ENCODE measurements at places on chromosomes 2 and 18.

DNA sequence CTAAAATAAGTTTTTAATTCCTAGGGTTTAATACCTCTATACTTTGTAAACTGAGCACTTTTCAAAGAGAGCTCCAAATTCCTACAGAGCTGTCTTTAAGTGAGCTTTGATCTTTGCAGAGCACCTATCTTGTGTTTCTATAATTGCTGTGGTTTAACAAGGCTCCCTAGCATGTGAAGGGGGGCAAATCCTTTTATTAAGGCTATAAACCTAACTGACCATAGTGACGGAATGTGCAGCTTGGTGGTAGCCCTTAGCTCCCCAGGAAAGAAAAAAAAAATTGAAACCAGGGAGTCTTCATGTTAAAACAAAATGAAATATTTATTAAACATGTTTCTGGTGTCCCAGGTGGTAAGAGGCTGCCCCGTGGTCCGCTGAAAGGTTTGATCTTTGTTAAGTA is 78.6 kb upstream of the ETAA1 start:
- DNase-seq = no peak

GRCh38 chr2:173264603-173265366 is 89.9 kb upstream of the CDCA7 start:
- DNase-seq = no peak

GRCh38 chr2:122988395-122989221 is 1036.5 kb upstream of the CNTNAP5 start:
- no peak for DNase-seq

GRCh38 chr2:182068811-182069210 is 83.2 kb downstream of the PPP1R1C start:
- DNase-seq = no peak

GRCh38 chr2:10185046-10185445 is 62.5 kb downstream of the RRM2 start:
- no peak for DNase-seq

DNA sequence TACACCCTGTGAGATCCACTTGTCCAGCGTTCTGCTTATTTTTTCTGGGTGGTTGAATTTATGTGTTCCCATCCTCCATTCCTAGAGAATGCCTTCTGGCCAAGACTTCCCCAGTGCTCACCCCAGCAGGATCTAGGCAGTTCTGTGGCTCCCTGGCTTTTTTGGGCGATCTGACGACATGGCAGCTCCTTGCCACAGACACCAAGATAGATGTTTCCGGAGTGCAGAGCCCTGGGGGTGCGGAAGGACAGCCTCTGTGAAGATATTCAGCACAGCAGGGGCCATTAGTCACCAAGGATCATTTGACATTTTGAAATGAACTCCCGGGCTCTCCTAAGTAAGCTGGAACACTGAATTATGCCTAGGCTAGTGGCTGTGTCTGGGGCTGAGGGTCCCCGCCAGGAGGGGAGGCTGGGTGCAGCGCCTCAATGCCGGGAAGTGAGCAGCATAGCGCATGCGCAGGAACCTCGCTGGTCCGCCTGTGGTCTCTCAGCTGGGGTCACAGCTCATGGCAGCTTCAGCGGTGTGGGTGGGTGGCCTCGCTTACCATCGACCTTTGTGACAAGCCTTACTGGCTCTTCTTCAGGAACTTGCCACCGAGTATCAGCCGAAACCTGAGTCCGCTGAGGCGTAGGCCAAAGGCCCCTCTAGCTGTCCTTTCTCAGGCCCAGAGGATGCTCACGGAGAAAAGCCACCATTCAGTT is 60.3 kb downstream of the MEX3C start:
- no peak for DNase-seq

DNA sequence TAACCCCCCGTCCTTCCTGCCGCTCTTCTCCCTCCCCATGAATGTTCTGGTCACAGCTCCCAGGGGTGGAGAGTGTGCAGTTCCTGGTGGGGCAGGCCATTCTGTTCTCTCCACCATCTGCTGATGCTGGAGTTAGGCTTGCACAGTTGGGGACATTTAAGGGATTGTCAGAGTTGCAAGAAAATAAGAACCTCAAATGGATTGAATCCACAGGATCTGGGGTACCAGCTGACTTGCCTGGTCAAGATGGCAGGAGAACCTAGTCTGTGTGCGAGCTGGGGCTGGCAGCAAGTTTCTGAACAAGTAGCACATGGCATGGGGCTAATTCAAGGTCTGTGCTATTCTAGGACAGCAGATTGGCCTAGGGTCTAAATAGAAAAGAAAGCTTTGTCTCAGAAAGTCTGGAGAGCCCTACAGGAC is 60.8 kb upstream of the TXNDC2 start:
- DNase-seq = no peak

DNA sequence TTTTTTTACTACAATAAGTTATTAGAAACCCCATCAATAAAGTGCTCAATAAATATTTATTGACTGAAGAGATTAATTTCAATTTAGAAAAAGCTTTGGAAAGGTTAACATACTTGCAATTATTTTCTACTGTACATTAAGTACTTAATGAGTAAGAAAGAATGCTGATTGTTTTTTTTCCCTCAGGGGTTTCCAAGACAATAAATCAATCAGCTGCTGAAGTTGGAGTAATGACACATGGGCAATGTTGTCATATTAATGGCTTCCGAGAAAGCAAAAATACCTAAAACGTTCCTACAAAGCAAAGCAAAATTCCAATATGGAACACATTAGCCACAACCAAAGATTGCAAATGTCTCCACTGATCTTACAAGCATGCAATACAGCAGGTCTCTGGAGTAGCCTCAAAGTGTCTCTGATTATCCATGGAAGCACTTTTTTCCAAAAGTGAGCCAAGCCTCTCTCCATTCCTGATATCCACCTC is 66.7 kb downstream of the ZC3H6 start:
- no peak for DNase-seq

DNA sequence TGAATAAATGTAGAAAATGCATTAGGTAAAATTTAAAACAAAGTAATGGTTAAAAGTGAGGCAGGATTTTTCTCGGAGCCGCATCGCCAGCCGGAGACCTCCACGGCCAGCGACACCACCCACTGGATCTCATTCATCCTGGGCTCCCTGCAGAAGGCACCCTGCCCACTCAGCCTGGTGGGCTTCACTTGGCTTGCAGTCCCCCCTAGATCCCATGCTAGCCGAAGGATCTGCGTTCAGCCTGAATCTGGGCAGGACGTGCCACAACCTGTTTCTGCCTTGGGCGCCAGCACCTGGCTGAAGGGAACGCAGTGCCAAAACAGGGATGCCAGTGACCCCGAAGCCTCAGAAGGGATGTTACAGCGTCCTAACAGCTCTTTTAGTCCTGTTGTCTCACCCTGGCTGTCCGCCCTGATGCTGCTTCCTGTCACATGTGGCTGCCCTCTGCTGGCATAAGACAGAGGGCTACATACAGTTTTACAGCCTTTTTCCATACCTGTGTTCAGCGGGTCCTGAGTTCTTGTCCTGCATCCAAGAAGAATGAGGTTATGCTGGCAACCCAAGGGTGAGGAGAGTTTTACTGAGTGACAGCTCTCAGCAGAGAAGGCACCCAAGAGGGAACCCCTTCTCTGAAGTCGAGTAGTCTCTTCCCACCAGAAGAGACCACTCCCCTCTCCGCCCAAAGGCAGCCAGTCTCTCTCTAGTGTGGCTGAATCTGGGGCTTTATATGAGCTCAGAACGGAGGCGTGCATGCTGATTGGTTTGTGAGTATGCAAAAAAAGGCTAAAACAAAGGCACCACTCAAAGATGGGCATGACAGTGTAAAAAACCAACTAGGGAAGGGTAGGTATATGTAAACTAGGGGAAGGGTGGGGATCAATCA is 173.1 kb upstream of the GYPC start:
- no peak for DNase-seq

- no peak for DNase-seq
Measured at GRCh38 chr2:224919472-224920110, 122.7 kb downstream of the DOCK10 start.

GRCh38 chr2:132701810-132702209 is 31.8 kb upstream of the LYPD1 start:
- DNase-seq = no peak

GRCh38 chr18:43061816-43062215 is 53.7 kb downstream of the RIT2 start:
- DNase-seq = no peak

DNA sequence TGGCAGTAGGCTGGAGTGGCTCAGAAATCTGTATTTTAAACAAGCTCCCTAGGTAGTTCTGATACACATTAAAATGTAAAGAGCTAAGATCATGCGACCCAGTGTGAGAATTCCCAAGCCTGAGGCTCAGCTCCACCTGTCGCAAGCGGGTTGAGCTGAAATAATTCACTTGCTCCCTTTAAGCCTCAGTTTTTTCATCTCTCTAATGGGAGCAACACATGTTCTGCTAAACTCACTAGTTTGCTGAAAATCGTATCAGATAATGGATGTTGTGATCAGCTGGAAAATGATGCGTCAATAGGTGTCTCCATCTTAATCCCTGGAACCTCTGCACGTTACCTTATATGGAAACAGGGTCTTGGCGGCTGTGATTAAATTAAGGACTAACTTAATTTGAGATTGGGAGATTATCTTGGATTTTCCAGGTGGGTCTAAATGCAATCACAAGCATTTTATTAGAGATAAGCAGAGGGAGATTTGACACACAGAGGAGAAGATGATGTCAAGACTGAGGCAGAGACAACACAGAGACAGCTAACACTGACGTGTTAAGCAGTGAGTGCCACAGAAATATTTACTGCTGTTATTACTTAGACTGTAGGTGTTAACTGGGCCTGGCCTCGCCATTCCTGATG is 53.0 kb downstream of the POMC start:
- DNase-seq = no peak

GRCh38 chr2:159774370-159774990 is 23.5 kb downstream of the CD302 start:
- no peak for DNase-seq

- no peak for DNase-seq
Measured at GRCh38 chr18:36885981-36886380, 57.1 kb downstream of the KIAA1328 start.

- DNase-seq = no peak
Measured at GRCh38 chr2:207688597-207688996, 22.8 kb upstream of the CCNYL1 start.

GRCh38 chr2:29304399-29305060 is 189.3 kb downstream of the CLIP4 start:
- no peak for DNase-seq

GRCh38 chr2:9378433-9379390 is 44.6 kb downstream of the ITGB1BP1 start:
- no peak for DNase-seq

DNA sequence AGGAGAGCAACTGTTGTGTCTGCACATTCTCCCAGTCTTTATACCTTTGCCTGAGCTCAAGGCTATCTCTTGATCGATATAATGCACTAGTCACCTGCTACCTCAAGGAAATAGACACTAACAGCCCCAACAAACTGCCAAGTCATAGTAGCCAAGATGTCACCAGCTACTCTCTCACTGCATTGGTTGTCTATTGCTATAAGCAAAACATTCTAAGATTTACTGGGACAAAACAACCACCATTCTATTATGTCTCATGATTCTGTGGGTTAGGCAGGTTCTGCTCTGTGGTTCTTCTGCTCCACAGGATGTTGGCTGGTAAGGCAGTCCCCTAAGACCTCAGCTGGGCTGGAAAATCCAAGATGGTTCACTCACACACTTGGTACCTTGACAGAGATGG is 28.5 kb upstream of the MLPH start:
- no peak for DNase-seq

DNA sequence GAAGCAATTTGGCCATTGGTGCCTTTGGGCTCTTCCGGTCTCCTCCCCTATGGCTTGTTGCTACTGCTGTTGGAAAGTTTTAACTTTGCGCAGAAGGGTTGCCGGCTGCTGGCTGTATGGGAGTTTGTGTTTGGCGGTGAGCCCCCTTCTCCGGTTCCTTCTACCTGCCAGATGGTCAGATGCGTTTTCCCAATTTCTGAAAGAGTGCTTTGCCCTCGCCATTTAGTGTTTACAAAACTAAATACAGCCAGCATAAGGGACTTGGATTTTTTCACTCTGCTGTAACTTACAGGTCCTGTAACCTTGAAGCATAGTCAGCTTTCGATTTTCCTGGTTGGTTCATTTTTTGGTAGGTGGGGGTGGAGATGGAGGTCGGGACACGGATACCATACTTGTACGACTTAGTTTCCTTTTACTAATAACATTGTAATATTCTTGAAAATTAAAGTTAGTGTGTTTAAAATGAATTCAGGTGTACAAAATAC is 604 bp downstream of the COQ10B start:
- no peak for DNase-seq

DNA sequence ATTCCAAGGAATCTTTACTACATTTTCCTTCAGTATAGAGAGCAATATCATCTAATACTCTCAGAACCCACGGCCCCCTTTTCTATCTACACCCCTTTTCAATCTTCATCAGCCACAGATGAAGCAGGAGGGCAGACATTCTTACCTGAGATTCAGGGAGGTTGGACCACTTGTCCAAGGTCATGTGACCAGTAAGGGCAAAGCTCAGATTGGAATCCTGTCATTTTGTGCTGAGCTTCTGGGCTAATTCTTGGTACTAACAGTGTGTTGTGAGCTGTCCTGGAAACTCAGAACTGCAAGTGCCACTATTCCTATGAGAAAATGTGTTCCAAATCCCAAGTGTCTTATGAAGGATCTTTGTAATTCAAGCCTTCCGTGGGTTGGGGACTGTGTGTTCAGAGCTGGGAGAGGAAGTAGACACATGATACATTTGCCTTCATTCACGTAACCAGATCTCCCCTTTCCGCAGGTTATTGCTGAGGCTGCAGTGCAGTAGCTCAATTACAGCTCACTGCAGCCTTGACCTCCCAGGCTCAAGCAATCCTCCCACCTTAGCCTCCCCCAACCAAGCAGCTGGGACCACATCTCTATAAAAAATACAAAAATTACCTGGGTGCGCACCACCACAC is 3.3 kb downstream of the CHRNA1 start:
- no peak for DNase-seq

- DNase-seq = no peak
Measured at GRCh38 chr18:78711971-78712370, 267.6 kb upstream of the SALL3 start.

DNA sequence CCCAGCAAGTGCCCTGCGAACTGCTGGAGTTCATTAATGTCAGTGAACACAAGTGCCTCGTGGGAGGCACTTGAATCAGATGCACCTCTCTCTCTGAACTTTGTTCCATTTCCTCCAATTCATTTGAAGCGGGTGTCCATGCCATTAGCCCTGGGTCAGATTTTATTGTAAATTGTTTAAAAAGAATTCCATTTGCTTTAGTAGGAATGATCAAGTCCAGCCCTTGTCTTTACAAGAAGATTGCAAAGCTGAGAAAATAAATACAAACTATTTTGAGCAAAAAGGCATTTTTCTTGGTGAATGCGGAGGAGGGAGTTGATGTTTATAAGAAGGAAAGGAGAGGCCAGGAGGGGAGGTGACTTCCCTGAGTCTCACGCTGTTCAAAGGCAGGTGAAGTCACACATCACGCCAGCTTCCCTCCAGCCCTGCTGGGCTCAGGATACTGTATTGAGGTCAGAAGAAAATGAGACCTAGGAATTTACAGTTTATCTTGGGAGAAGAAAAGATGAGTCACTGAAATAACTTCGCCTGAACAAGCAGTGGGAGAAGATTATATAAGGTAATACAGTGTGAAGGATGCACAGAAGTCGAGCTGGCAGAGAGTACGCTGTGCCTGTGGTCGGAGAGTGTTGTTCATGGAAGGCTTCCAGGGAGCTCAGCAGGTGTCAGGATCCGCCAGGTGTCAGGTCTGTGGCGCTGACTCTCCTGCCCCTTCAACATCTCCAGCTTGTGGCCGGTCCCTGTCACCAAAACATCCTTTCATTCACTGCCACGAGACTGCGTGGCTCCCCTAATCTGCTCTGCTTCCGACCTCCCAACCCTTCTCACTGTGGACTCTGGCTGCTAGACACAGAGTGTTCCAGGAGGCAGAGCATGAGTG is 36.5 kb downstream of the EFR3B start:
- no peak for DNase-seq

- no peak for DNase-seq
Measured at GRCh38 chr2:238724728-238725127, 123.2 kb upstream of the TWIST2 start.

All from stimulated activated CD4-positive, alpha-beta T cell treated with anti-CD3 and anti-CD28 coated beads, Interleukin-1b, Interleukin-23, amount 100 ng/mL, for 1 hour (primary cell).